ENCODE measurements at places on chromosomes 3 and 15. TPM values are rescaled to one million over a fixed set of nuclear protein-coding genes. Genes with fewer than 3 reads are reported as not detected.

RPL14 gene
- 1,297 TPM for total RNA-seq

DNA sequence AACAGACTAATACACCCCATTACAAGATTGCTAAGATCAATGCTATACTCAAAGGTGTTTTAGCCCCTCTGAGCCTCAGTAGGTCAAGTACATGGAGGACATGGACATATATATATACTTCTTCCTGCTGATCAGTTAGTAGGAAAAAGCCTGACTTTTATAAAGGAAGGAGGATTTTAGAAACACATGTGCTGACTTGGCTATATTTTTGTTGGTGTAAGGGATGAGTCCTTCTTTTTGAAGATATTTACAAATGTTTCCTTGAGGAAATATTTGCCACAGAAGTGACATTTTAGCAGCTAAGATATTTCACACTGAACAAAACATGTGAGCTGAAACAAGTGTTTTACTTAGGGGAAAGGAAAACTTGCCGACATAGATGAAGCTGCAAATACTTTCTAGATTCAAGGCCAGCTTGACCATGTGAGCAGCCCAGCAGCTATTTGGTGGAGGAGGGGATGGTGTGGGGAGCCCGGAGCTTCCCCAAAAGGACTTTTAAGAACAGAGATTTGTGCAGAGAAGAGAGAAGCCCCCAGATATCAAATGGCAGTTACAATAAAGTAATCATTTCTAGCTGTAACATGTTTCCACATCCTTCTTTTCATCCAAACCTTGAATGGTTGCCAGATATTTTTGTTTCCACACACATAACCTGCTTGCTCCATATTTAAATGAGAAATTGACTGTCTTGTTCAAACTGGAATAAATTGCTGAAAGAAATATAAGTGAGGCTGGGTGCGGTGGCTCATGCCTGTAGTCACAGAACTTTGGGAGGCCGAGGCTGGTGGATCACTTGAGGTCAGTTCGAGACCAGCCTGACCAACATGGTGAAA lies 111.7 kb upstream of the NR2F2 start:
- DNase-seq = peak; percentile 19
- no peak overlapping the region for H3K27ac ChIP-seq
- H3K4me3 ChIP-seq = no peak overlapping the region
- peaks cover 5% of the 10 kb centered on the region for H3K4me1 ChIP-seq
- no peaks in the 10 kb centered on the region for H3K36me3 ChIP-seq

DNA sequence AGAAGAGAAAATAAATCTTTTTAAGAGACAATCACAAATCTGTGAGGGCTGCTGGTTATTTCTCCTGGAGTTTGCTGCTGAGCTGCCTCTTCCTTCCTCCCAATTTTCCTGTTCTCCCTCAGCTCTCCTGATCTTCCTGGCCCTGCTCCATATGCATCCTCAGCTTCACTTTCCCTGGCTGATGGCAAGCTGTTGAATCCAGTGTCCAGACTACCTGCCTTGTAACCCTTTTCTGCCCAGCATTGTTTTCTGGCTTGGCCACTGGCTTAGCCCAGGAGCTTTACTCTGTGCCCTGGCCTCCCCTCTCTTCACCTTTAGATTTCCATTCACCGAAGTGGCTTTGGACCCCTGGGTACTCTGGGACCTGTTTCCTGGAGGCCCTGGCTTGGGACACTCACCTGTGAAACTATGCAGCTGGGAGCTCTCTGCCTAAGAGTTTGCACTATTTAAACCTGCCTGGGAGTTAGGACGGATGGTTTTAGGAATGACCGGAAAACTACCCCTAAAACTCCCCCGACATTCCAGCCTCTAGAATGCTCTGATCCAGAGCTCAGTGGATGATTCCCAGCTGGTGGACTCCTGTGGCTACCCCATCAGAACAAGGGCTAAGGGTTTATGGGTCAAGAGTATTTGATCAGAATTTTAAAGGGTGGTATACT lies 90.0 kb downstream of the RBPMS2 start:
- no peak for DNase-seq
- no peaks in the 10 kb centered on the region for H3K27me3 ChIP-seq
- H3K4me1 ChIP-seq = peaks cover 18% of the 10 kb centered on the region
- no peak overlapping the region for H3K4me3 ChIP-seq
- peaks cover 81% of the 10 kb centered on the region for H3K36me3 ChIP-seq
- H3K27ac ChIP-seq = no peak overlapping the region

CELF6 gene
- 1.2 TPM for total RNA-seq

CTXN2 gene
- not detected for total RNA-seq

HYAL1 gene
- 1.3 TPM for total RNA-seq

GRCh38 chr3:185687271-185687878 lies 101.3 kb downstream of the SENP2 start:
- H3K4me3 ChIP-seq = no peak overlapping the region
- no peak overlapping the region for H3K27ac ChIP-seq

DNA sequence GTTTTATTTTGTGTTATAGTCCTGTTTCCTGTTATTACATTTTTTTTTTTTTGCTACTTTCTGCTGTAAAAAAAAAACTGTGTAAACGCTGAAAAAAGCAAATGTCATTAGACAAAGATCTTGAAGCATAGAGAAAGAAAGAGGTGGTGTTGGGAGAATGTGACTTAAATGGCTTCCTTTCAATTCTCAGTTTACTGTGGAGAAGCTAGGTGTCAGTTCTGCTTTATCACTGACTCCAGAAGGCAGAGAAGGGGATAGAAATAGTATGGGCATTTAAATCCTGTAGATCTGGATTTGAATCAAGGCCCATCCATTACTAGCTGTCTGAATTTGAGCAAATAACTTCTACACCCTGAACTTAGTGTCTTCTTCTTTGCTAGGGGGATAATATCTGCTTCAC lies 23.0 kb downstream of the PPM1L start:
- no peak for DNase-seq
- no peaks in the 10 kb centered on the region for H3K27me3 ChIP-seq
- no peaks in the 10 kb centered on the region for H3K36me3 ChIP-seq
- H3K27ac ChIP-seq = no peak overlapping the region
- no peak overlapping the region for H3K4me3 ChIP-seq

Data from muscle of leg (tissue), 16 donors.